ENCODE measurements at places on chromosomes 1 and 21. TPM values are rescaled to one million over a fixed set of nuclear protein-coding genes. Genes with fewer than 3 reads are reported as not detected.

DNA sequence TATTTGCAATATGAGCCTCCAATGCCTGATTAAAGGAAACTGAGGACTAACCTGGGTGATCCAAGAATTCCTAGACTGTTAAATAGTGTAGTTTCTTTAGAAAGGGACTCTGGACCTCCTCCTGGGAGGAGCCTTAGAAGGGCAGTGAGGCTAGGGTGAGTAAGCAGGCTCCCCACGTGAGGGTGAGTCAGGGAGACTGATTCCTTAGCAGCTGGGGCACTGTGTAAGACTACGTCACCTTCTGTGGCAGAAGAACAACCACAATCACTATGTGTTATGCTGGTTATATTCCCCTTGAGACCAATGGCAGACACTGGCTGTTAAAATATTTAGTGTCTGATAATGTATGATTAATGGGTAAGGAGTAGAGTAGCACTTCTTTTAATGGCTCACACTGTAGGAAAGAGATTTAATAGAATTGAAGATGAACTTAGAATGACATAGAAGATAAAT, 53.3 kb upstream of the SYT14 start:
- peak; percentile 36 for DNase-seq

Gene SYT2
- not detected for total RNA-seq

DNA sequence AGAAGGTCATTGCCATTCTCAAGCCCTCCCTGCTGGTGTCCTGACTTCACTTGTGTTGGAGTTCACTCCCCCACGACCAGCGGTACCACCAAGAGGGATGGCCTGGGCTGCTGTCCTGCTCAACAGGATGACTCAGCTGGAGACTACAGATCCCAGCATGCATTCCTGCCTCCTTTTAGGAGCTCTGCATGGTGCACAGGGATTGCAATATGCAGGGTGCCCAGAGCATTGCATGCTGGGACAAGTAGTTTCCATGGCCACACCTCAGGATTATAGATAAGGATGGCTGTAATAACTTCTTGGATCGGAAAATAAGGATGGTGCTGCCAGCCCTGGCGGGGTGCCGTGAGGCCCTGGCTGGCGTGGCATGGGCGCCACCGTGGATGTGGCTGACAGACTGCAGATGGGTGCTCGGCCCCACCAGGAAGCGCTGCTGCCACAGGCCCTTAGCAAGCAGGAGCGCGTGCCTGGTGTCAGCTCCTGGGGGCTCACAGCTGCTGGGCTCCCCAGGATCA, 150.0 kb downstream of the CASZ1 start:
- DNase-seq = no peak

GRCh38 chr1:21707086-21707840, 38.1 kb upstream of the RAP1GAP start:
- no peak for DNase-seq

DNA sequence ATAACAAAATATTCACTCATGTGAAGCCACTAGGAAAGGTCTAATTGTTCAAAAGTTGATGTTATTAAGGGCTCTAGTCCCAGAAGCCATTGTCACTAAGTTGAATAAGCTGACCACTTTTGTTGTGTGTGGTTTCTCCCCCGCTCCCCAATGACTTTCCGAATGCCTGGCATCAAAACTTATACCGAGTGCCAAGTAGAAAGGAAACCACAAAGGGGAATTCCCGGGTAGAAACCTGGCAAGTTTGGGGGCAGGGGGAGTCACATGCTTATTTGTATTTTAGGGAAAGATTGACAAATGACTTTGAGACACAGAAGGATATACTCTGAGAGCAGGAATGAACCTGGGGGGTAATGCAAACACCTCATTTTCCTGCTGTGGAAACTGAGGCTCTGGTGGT, 154.1 kb downstream of the TGFBR3 start:
- DNase-seq = peak; percentile 62

GRCh38 chr1:230285351-230285750, 140.8 kb downstream of the PGBD5 start:
- no peak for DNase-seq

Gene ALPL
- total RNA-seq = not detected

DNA sequence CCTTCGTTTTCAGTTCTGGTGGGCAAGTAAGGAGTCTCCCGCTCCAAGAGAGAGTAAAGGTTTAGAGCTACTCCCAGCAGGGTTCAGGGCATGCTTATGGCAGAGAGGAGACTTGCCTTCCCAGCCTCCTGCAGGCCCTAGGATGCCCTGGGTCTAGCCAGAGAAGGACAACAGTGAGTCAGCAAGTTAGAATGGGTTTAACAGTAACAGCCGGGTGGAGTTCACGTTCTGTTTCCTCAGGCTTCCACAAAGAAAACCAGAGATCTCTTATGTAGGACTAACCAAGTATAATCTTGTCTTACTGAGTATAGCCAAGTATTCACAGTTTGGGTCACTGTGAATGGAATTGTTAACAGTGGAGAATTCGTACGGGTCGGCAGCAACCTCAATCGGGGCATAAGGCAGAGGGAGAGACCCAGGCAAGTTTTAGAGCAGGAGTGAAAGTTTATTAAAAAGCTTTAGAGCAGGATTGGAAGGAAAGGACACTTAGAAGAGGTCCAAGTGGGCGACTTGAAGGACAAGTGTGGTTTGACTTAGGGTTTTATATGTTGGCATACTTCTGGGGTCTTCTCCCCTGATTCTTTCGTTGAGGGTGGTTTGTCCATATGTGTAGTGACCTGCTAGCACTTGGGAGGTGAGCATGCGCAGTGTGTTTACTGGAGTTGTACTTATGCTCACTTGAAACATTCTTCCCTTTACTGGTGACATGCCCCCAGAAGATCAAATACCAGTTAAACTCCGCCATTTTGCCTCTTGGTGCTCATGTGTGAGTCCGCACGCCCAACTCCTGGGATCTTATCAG, 4.5 kb downstream of the OVAAL start:
- DNase-seq = no peak

Gene BEST4
- total RNA-seq = 1.5 TPM

Gene TDRD10
- not detected for total RNA-seq

- DNase-seq = no peak
Observed at GRCh38 chr1:8120693-8121260, 94.7 kb upstream of the ERRFI1 start.

DNA sequence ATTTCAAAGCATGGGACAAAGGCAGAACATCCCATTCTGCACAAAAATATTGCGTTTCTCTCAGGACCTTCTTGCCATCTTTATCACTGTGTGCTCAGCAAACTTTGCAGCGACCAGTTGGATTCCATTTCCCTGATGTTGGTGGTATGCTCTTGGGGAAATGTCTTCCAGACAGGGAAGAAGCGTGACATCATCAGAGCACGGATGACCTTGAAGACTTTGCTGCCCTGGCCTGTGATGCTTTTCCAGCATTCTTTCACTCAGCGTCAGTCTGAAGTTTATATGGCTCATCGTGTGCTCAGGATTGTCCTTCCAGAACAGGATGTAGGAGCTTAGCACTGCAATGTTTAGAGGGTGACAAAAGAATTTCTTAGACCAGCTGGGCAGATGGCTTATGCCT, 131.4 kb upstream of the F3 start:
- no peak for DNase-seq

Gene TNFRSF1B
- total RNA-seq = 187 TPM

- DNase-seq = no peak
Observed at GRCh38 chr21:35309316-35309715, 260.2 kb upstream of the RUNX1 start.

GRCh38 chr21:45147473-45148315, 73.3 kb downstream of the ADARB1 start:
- no peak for DNase-seq

Gene CPLANE2
- 2.5 TPM for total RNA-seq

Gene ETV3L
- not detected for total RNA-seq

DNA sequence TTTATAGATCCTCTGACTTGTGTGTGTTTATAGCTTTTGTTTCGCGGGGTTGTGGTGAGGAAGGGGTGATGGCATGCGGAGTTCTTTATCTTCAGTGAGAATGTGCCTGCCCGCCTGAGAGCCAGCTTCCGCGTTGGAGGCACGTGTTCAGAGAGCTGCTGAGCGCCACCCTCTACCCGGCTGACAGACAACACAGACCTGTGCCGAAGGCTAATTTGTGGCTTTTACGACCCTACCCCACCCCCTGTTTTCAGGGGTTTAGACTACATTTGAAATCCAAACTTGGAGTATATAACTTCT, 14.4 kb upstream of the CD101 start:
- peak; percentile 60 for DNase-seq

Gene VASH2
- 0.21 TPM for total RNA-seq

Gene TIE1
- 0.14 TPM for total RNA-seq

Gene ESPN
- total RNA-seq = 0.39 TPM

Data from activated naive CD8-positive, alpha-beta T cell treated with anti-CD3 and anti-CD28 coated beads for 36 hours (primary cell).